BE2C (cell line): ENCODE measurements at places on chromosomes 7 and 10.

- DNase-seq, result no peak
Measured at GRCh38 chr7:7567898-7568531, 1.3 kb downstream of the MIOS start.

DNA sequence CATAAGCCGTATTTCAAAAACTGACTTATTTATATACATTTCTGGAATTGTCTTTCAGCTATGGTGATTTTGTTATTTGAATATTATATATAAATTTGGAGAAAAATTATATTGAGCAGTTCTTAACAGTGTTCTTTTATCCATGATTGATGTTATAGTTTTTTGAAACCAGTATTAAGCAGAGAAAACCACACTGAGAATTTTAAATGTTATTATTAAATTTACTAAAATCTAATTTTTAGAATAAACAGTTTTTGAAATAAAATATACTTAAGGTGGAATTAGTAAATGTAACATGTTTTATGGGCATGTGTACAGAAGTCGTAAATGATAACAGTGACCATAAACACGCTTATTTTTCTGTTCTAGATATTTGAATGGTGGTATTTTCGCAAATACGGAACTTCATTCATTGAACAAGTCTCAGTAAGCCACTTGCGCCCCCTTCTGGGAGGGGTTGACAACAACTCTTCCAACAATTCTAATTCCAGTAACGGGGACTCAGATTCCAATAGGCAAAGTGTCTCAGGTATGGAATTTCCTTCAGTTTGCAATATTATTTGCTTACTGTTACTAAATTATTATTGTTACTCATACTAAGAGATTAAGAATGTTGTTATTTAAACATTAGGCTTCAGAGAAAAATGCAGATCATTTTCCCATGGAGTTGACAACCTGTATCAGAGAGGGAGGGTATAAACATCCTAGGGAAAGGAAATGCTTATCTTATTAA, 166.1 kb downstream of the ST7 start:
- peak; percentile 89 for DNase-seq

DNA sequence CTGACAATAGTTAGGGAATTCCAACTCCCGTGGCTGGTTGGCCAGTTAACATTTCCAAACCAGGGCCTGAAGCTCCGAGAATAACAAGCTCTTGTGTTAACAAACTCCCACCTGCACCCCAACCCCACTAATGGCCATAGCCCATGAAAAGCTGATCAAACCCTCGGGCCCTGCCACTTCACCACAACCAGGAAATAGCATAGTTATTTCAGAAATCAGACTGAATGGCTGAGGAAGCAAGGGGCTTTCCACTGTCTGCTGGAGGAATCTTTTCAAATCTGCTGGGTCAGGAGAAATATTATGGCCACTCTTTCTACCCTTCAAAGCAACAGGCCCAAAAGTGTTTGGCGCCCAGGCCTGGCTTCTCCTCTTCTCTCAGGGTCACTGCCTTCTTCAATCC, 145.6 kb downstream of the GLCCI1 start:
- no peak for DNase-seq

- no peak for DNase-seq
Measured at GRCh38 chr7:142383841-142384492, 126.1 kb upstream of the PRSS58 start.

DNA sequence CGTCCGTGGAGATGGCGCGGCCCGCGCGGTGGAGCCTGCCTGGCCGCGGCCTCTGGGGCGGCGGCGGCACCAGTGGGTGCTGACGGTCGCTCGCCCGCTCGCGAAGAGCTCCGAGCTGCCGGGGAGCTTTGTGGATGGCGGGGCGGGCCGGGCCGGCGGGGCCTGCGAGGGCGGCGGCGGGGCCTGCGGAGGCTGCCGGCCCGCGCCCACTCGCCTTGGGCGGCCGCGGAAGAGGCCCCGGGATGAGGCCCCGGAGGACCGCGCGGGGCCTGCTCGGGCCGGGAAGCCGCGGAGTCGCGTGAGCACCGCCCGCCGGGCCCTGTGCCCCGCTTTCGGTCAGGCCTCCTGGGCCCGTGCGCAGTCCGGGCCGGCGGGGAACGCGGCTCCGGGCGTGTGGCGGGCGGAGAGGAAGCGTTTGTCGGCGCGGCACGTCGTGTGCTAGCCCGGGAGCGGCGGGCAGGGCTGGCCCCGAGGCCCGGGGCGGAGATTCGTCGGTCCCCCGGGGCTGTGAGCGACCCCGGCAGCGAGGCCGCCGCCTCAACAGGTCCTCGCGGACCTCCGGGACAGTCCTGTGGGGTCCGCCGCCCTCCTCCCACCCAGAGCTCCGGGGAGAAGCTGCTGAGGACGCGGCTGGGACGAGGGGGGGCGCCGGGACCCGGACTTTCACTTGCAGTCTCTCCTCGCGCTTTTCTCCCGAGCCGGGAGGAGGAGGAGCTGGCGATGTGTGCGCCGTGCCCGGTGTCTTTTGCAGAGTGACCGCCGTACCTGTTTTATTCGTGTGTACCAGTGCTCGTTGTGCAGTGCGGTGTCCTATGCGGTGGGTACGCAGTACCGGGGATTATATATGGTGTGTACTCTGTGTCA, 578 bp downstream of the ZMYND11 start:
- peak; percentile 57 for DNase-seq

GRCh38 chr10:14583252-14583651, 191.4 kb downstream of the FAM107B start:
- DNase-seq, result no peak

DNA sequence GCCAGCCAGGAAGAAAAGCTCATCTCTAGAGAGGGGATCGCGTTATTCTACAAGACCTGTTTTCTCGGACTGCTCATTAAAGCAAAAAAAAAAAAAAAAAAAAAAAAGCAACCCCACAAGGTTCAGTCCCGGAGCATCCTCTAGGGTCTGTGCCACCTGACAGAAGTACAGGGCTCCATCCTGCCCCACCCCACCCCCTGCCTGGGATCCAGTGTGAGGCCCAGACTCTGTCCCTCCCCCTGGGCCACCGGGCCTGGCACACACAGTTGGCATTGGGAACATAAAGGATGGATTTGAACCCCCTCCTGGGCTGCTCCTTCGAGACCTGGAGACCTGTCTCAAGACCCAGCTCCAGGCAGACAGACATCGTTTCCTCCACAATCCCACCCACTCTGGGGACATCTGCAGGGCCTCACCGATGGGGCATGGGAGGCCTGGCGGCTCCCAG, 688 bp downstream of the ORAI2 start:
- DNase-seq, result no peak

- no peak for DNase-seq
Measured at GRCh38 chr10:114679552-114679951, 21.5 kb upstream of the ABLIM1 start.

- DNase-seq, result peak; percentile 27
Measured at GRCh38 chr7:70416986-70417655, 714.8 kb upstream of the GALNT17 start.

- DNase-seq, result no peak
Measured at GRCh38 chr7:50092579-50093491, at the start of gene ZPBP. ZPBP (minus strand) TSS chr7:50093246; CDS start chr7:50093194, 52 bp downstream.

DNA sequence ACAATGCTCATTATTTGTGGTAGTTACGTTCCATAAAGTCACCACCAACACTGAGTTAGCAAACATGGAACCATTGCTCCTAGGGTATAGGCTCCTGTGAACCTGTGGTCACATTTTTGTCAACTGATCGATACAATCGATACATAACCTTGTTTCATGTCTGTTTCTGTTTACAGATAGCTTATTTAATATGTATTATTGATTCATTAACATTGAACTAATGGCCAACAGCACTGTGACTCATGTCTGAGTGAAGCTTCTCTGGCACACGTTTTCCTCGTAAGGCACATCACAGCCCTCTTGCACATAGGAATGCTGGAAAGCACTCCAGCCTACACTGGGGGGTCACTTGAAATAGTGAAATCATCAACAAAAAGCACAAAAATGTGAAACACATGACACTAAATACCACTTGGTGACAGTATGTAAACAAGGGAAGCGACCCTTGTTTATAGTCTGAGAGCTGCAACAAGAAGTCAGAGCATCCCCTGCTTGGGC, 27.0 kb downstream of the GHRHR start:
- no peak for DNase-seq

DNA sequence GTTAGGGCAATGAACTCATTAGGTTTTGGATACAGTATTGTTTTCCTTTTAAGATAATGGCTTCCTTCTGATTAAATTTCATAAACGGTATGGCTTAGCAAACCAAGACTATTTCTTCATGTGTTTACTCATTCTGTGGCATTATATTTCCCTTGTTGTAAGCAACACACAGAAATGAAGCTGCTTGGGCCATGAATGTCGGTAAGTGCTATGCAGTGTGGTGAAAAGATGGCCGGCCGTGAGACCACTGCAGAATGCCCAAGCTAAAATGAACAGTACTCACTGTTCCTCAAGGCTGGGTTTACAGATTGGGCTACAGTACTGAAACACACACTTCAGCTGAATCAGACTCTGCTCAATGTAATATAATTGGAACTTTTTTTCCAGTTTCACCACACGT, 8.1 kb downstream of the APBB1IP start:
- no peak for DNase-seq

- no peak for DNase-seq
Measured at GRCh38 chr10:16184096-16184597, 252.7 kb upstream of the PTER start.

GRCh38 chr10:127498087-127498486, 51.0 kb upstream of the NPS start:
- peak; percentile 11 for DNase-seq

- DNase-seq, result no peak
Measured at GRCh38 chr7:66666313-66666952, 37.8 kb downstream of the KCTD7 start.

- no peak for DNase-seq
Measured at GRCh38 chr10:127740596-127740995, 3.6 kb downstream of the FOXI2 start.

GRCh38 chr7:152597507-152597906, 78.4 kb downstream of the XRCC2 start:
- no peak for DNase-seq

DNA sequence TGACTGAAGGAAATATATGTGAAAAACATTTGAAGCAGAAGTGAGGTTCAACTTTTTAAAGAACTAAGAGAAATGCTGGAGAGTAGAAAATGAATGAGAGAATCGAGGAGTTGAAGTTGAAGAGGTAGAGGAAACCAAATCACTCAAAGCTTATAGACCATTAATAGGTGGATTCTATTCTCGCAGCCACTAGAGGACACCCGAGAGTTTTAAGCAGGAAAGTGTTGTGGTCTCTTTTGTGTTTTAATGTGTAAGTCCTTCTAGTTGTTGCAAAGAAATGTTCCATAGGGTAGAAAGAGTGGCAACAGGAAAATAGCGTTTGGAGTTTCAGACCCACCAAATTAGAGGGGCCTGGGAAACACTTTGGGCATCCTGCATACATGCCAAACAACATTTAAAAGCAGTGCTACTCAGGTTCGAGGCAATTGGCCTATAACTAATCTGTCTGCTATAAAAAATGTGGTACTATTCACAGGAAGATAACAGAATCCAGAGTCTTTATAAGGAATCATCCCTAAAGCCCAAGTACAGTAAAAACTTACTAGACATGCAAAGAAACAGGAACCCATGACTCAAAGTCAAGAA, 75.3 kb upstream of the TAS2R16 start:
- peak; percentile 43 for DNase-seq

- DNase-seq, result no peak
Measured at GRCh38 chr7:106740806-106741205, 79.8 kb upstream of the CCDC71L start.
